ENCODE measurements at places on chromosomes 1 and 21.

DNA sequence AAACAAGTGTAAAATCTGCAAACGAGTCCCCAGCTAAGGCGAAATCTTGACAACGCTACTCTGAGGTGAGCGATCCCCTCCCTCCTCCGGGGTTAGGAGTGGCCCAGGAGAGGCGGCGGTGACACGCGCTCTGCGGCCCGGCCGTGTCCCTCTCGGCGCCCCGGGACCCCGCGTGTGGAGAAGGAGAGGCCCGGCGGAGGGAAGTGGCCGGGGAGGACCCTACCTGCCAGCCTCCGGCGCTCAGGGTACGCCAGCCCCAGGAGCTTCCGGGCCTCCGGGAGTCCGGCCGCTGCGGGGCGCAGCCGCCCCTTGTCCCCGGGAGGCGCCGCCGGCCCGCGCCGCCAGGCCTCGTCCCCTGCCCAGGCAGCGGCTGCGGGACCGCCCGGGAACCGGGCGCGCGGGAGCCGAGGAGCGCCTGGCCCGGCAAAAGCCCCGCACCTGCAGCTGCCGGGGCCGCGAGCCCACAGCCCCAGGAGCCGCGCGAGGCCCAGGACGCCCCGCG is 543 bp downstream of the ABCB10 start:
- peak; percentile 45 for DNase-seq

GRCh38 chr1:10755970-10756521 is 40.4 kb downstream of the CASZ1 start:
- DNase-seq = peak; percentile 79

DNA sequence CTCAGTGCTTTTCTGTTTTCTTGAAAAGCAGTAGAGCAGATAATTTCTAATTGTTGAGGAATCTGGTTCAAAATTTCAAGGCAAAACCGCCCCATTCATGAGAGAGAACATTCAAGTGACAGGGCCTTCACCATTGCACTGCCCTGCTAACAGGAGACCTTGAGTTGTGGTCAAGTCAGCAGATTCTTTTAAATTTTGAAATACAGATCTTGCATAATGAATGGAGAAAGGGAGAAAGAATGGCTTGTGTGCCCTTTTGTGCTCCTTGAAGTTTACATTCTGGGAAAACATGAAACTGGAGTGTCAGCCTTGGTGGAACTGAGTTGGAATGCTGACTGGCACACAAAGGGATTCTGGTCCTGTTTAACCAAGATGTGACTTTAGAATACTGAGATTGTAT is 164.5 kb upstream of the UBE2U start:
- DNase-seq = no peak

DNA sequence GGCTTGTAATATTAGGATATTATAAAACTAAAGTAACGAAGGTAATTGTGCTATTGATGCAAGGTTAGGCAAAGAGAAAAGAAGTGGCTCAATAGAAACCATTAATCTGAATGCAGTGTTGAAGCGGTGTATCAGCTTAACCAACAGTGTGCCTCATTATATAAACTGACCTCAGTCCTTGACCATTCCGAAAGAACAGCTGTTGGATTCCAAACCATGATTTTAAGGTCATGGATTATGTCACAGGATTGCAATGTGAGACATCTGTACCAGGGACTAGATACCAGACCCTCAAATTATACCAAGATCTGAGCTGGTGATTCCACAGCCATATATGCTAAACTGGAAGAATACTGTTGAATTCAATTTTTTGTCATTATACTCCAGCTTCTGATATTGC is 134.2 kb upstream of the HP1BP3 start:
- no peak for DNase-seq

GRCh38 chr1:36657826-36658225 is 175.1 kb upstream of the CSF3R start:
- DNase-seq = no peak

- no peak for DNase-seq
These were observed 7.1 kb downstream of the CYB561D1 start for GRCh38 chr1:109500941-109501381.

- DNase-seq = no peak
These were observed 145.3 kb downstream of the S1PR1 start for GRCh38 chr1:101382135-101382534.

DNA sequence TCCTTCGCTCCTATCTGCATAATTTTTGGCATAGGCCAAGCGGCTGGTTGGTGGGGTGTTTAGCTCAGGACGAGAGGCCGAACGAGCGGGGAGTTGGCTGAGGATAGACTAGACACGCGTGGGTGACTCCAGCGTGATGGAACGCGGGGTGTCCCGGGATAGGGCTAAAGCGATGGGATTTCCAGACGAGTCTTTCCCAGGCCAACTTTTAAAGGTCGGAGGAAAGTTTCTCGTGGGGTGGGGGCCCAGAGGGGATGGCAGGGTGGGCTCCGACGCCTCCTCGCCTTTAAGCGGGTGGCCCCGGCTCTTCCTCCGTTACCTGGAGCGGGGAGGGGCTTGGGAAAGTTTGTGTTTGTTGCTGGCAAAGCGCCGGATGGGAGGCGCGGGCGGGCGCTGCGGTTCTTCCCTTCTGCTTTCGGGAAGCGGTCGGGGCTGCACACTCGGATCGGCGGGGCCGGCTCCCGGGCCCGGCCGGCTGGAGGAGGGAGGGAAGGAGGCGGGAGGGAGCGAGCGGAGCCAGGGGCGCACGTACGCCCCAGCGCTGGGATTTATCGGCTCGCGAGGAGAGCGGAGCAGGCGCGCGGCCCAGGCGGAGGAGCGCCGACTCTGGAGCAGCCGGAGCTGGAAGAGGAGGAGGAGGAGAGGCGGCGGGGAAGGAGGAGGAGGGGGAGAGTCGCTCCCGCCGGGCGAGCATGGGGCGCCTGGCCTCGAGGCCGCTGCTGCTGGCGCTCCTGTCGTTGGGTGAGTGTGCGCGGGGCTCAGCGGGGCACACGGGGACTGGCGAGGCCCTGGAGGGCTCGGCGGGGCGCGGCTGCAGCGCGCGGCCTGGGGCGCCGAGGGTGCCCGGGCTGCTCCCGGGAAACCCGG is at the start of gene PTGFRN:
PTGFRN (plus strand) TSS at position 405 of the 867 bp plus-strand sequence; CDS start at position 693, 288 bp downstream.
- DNase-seq = no peak

DNA sequence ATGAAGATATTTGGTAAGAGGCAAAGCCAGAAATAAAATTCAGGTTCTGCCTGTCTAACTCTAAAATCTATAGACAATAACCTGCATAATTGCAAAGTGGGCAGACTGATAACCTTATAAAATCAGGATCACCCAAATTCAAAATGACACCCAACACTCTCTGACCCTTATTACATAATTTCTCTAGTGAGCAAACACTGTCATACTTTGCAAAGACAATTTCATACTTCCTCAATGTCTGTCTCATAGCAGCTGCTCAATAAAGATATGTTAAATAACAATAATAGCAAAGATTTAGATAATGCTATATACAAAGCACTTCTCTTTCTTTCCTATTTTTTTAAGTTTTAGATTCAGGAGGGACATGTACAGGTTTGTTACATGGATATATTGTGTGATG is 118.5 kb downstream of the UCHL5 start:
- DNase-seq = no peak

GRCh38 chr1:182650678-182651338 is 33.6 kb downstream of the RGS8 start:
- no peak for DNase-seq

DNA sequence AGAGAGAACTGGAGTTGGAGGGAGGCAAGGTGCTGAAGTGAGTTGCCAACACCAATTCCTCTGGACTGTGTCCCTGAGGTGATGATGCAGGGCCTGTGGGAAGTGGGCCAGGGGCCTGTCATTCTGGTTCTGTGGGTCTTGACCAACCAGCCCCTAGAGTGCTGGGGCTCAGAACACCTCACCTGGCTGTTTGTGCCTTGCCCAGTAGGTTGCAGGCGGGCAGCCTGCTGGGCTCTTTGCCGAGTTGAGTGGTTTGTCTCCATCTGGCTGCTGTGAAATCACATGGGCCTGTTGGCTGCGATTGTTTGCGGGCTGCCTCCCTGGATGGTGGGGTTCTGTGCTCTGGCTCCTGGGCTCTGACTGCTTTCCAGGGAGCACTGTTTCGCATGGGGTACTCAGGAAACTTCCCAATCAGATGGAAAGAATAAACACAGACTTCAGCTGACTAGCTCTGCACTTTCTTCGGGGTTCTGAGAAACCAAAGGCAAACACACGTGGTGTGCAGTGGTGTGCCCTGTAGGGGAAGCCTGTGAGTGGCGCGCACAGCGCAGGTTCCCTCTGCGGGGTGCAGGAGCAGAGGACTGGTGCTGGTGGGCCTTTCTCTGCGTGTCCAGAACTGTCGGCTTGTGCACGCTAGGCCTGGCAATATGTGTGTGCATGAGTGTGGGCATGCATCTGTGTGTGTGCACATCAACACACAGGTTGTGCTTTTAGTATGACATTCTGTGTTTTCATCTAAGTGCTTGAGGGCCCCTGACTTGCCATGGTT is 95.1 kb downstream of the RHOU start:
- no peak for DNase-seq

DNA sequence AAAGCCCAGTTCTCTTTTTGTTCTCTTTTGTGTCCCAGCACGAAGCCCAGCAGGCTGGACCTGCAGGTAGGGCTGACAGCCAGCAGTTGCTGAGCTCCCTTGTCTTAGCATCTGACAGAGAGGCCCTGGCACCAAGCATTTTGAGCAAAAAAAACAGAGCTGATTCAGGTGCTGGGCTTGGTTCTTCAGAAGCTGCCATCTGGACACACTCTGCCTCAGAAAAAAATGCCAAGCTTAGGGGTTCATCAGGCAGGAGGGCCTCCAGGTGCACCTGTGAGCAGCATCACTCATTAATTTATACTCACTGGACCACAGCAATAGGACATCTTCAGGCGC is 167.1 kb upstream of the PLD5 start:
- no peak for DNase-seq

DNA sequence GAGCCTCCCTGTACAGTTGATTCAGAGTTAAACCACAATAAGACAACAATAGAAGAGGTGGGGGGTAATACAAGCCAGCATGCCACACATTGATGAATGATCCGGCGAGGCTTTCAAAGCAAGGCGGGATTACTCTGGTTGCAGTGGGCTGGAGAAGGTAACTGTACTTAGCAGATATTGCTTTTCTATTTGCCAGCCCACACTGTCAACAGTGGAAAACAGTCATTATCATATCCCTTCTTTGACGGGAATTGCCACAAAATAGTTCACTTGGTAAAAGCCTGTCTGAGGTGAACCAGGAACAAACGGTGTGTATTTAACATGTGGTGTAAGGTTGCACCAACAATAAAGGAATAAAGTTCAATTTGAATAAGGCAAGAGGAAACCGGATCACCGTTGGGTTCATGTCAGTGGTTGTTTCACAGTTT is 5.8 kb upstream of the KCNJ15 start:
- no peak for DNase-seq

- no peak for DNase-seq
These were observed 116.8 kb downstream of the KCNH1 start for GRCh38 chr1:211017075-211017718.

- no peak for DNase-seq
These were observed 869.1 kb downstream of the KCNT2 start for GRCh38 chr1:195738966-195739650.

- DNase-seq = no peak
These were observed 575.8 kb upstream of the PRMT6 start for GRCh38 chr1:106480629-106481028.

DNA sequence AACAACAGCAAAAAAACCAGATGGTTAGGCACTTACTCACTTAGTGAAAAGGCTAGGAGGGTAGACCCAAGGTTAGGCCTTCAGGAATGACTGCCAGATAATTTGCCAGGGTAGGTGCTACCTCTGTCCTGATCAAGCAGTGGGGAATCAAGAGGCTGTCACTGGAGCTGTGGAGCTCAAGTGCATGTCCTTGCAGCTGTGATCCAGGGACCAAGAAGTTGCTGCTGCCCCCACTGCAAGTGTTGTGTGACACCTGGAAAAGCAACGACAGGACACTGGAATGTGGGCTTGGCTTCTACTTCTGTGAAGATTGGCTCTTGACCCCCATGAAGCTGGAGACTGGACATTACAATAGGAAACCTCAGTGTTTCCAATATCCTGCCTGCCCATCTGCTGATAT is 72.1 kb downstream of the PEX14 start:
- DNase-seq = no peak

DNA sequence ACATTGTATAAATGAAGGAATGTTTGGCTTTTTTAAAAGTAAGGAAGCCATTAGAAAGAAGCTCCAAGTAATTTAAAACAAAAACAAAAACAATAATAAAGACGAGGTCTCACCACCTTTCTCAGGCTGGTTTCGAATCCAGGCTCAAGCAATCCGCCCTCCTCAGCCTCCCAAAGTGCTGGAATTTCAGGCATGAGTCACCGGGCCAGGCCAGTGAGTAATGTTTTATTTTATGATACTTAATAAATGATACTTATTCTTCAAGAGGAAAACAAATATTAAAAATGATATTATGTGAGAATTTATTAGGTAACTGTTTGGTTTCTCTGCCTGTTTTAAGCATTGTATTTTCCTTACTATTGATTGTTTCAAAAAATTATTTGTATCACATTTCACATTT is 201.4 kb upstream of the BRINP3 start:
- no peak for DNase-seq

Measured in DND-41 (cell line).